ENCODE measurements at places on chromosomes 12 and 14. TPM values are rescaled to one million over a fixed set of nuclear protein-coding genes. Genes with fewer than 3 reads are reported as not detected.
A peak's percentile ranks its signal among the peaks of the same experiment; 100 is the strongest.

GRCh38 chr14:54889919-54890318 lies 12.7 kb downstream of the GCH1 start:
- no peaks in the 10 kb centered on the region for H3K36me3 ChIP-seq
- H3K27ac ChIP-seq, result no peak overlapping the region
- no peak for DNase-seq

- 0 out of 2 replicates have a peak, but pooled peaks cover 3% of the 10 kb centered on the region for H3K27me3 ChIP-seq
- peak; percentile 72 for DNase-seq
- peaks cover 26% of the 10 kb centered on the region for H3K4me1 ChIP-seq
- H3K36me3 ChIP-seq, result no peaks in the 10 kb centered on the region
- no peak overlapping the region for H3K4me3 ChIP-seq
- H3K27ac ChIP-seq, result no peak overlapping the region
Measured at GRCh38 chr12:5830111-5830510, 114.9 kb downstream of the ANO2 start.

Gene GRIP1
- 13.7 TPM for total RNA-seq

Gene KLRF1
- total RNA-seq, result not detected

Gene SPX
- total RNA-seq, result 0.16 TPM

GRCh38 chr14:30005114-30005808 lies 77.6 kb upstream of the PRKD1 start:
- no peak overlapping the region for H3K27ac ChIP-seq
- no peaks in the 10 kb centered on the region for H3K36me3 ChIP-seq
- DNase-seq, result peak; percentile 72
- H3K27me3 ChIP-seq, result no peaks in the 10 kb centered on the region
- no peaks in the 10 kb centered on the region for H3K4me1 ChIP-seq

DNA sequence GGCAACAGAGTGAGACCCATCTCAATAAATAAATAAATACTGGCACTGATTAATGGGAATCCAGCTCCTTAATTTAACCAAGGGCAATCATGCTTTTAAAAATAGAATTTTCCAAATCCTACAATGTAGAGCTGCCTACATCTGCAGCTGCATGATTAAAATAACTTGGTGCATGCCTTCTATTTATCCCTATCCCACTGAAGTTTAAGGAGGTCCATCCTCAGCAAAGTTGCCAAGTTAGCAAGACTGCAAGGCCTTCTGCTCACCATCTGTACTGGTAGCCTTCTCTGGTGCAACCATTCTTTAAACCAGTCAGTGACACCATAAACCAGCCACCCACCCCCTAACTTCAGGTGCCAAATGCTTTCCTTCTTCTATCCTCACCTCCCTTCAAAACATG lies 226.1 kb downstream of the ITPR2 start:
- H3K27ac ChIP-seq, result 0 out of 2 replicates have a peak overlapping the region, but pooled peaks have one; percentile 60
- H3K36me3 ChIP-seq, result no peaks in the 10 kb centered on the region
- no peaks in the 10 kb centered on the region for H3K27me3 ChIP-seq
- no peaks in the 10 kb centered on the region for H3K4me1 ChIP-seq
- no peak for DNase-seq
- no peak overlapping the region for H3K4me3 ChIP-seq

DNA sequence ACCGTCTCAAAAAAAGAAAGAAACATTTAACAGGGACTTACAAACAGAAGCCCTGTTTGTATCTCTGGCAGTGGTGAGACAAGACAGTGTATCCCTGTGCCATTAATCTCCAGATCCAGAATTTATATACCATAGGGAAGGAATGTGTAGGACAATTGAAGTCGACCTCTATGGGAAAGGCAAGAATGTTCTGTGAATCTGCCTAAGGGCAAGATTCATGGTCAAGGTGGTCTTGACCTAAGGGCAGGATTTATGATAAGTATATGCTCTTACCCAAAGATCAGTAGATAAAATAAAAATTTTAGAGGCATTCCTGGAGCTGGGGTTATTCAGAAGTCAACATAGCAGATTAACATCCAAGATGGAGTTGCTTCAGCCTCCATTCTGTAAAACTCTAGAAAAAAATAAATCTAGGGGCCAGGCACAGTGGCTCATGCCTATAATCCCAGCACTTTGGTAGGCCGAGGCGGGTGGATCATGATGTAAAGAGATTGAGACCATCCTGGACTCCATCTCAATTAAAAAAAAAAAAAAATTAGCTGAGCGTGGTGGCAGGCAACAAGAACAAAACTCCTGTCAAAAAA lies 21.0 kb upstream of the SP1 start:
- no peak overlapping the region for H3K27ac ChIP-seq
- H3K36me3 ChIP-seq, result no peaks in the 10 kb centered on the region
- no peak for DNase-seq
- H3K27me3 ChIP-seq, result no peaks in the 10 kb centered on the region
- no peaks in the 10 kb centered on the region for H3K4me1 ChIP-seq

GRCh38 chr12:92615703-92616102 lies 87.1 kb upstream of the PLEKHG7 start:
- no peak overlapping the region for H3K27ac ChIP-seq
- H3K36me3 ChIP-seq, result no peaks in the 10 kb centered on the region
- no peak overlapping the region for H3K4me3 ChIP-seq

- no peak for DNase-seq
- no peak overlapping the region for H3K4me3 ChIP-seq
- no peaks in the 10 kb centered on the region for H3K27me3 ChIP-seq
- H3K36me3 ChIP-seq, result no peaks in the 10 kb centered on the region
Measured at GRCh38 chr12:107167756-107168155, 74.4 kb upstream of the CRY1 start.

Gene PRICKLE1
- total RNA-seq, result 51.7 TPM

GRCh38 chr14:81178063-81178462 lies 42.7 kb downstream of the GTF2A1 start:
- H3K27ac ChIP-seq, result no peak overlapping the region
- no peaks in the 10 kb centered on the region for H3K4me1 ChIP-seq
- DNase-seq, result no peak
- no peak overlapping the region for H3K4me3 ChIP-seq
- H3K27me3 ChIP-seq, result no peaks in the 10 kb centered on the region

Gene FBXW8
- total RNA-seq, result 12.9 TPM

DNA sequence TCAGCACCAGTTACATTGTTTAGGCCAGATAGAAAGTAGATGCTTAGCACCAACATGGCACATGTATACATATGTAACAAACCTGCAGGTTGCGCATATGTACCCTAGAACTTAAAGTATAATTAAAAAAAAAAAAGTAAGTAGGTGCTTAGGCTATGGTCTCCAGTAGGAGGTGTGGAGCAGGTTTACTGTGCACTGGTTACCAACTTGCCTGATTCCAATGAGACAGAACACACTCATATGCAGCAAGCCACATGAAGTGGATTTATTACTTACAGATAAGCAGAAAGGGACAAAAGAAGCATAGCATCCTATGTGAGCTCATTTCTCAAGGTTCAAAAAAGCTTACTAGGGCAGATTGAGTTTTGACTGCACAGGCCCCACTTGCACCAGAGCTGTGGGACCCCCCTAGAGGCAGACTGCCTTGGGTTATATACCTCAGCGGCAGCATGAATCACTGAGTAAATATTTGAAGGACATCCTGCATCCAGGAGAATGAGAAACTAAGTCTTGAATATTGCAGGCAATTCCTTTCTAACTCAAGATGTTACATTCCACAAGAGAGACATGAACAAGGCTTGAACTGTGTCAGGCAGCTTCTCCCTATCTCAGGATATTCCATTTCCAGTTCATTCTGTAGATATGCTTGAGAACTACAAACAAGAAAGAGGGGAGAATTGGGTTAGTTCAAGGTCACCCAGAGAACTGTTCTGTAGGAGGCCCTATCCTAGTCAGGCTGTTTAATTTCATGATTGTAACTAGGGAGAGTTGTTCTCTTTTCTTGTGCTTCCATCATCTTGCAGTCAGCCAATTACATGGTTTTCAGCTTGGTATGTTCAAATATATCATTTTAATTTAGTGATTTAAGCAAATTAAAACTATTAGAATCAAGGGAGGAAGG lies 30.1 kb downstream of the LRFN5 start:
- peak; percentile 11 for DNase-seq
- H3K4me1 ChIP-seq, result peaks cover 2% of the 10 kb centered on the region
- no peak overlapping the region for H3K27ac ChIP-seq
- H3K36me3 ChIP-seq, result no peaks in the 10 kb centered on the region
- H3K27me3 ChIP-seq, result no peaks in the 10 kb centered on the region

- H3K4me1 ChIP-seq, result peaks cover 5% of the 10 kb centered on the region
- DNase-seq, result no peak
- no peak overlapping the region for H3K4me3 ChIP-seq
- H3K27me3 ChIP-seq, result no peaks in the 10 kb centered on the region
Measured at GRCh38 chr12:122964439-122965257, 1.6 kb downstream of the ABCB9 start.

DNA sequence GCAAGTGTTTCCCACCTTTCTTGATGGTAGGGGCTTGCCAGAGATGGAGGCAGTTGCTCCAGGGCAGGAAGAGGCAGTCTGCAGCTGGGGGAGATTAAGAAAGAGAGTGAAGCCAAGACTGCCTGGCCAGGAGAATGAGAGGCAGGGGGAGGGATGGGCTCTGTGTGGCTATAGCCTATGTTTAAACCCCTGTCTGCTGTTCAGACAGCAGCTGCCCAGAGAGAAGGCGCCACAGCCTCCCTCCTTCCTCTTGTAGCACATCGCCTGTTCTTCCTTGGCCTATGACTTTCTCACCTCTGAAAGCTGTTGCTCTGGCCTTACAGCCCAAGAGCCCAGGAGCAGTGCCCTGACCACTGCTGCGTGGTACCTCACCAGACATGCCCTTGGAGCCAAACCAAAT lies 61.7 kb downstream of the EMP1 start:
- DNase-seq, result no peak
- H3K27ac ChIP-seq, result no peak overlapping the region
- peaks cover 44% of the 10 kb centered on the region for H3K4me1 ChIP-seq
- H3K27me3 ChIP-seq, result no peaks in the 10 kb centered on the region
- no peaks in the 10 kb centered on the region for H3K36me3 ChIP-seq
- H3K4me3 ChIP-seq, result no peak overlapping the region

DNA sequence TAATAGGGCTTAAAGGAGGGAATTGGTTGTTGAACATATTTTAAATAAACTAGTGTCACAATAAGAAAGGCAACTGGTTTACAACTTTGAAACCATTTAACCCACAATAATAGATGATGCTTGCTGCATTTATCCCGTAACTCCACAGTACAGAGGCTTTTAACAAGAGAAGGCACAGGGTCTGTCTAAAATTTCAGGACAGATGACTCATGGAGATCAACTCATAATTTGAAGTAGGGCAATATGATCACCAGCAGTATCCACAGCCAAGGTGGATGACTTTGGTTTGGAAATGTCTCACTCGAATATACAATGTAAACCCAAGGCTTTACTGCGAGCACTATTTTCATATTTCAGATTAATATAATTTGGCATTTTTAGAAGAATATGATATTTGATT lies 340.2 kb downstream of the LRIG3 start:
- H3K27me3 ChIP-seq, result no peaks in the 10 kb centered on the region
- no peak overlapping the region for H3K27ac ChIP-seq
- H3K4me1 ChIP-seq, result no peaks in the 10 kb centered on the region
- H3K4me3 ChIP-seq, result no peak overlapping the region
- DNase-seq, result no peak

GRCh38 chr14:94689985-94690400 lies 77.8 kb downstream of the SERPINA3 start:
- no peak for DNase-seq
- H3K27ac ChIP-seq, result no peak overlapping the region
- no peaks in the 10 kb centered on the region for H3K36me3 ChIP-seq
- H3K4me3 ChIP-seq, result peak overlapping the region; percentile 25
- H3K4me1 ChIP-seq, result peaks cover 8% of the 10 kb centered on the region
- peaks cover 9% of the 10 kb centered on the region for H3K27me3 ChIP-seq

Gene BICDL1
- 30.3 TPM for total RNA-seq
